AML-193 (cell line): ENCODE measurements at places on chromosomes 2 and 18.

DNA sequence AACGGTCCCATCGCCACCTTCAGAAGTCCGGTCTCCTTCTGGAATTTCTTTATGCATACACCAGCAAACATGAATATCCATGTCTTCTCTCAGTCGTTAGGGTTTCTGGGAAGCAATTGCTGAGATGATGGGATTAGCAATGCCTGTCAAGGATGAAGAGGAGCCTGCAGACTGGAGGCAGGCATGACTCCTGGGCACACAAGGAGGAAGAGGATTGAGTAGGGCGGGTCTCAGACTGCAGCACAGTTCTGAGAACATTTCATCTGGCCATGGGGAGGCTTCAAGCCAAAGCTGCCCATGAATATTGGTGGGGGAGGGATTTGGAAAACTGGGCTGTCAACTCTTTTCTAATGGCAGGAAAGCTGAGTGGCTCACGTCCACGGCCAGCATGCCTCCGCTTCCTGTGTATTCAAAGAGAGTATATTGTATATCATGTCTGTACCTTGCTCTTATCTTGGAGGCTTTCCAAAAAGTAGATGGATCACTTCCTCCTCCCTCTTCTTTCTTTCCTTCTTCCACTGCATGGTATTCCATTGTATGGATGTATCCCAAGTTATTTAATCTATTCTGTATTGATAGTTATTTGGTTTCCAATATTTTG lies 24.5 kb downstream of the MC2R start:
- no peak for DNase-seq

- DNase-seq, result no peak
Observed at GRCh38 chr18:78902795-78903435, 76.7 kb upstream of the SALL3 start.

DNA sequence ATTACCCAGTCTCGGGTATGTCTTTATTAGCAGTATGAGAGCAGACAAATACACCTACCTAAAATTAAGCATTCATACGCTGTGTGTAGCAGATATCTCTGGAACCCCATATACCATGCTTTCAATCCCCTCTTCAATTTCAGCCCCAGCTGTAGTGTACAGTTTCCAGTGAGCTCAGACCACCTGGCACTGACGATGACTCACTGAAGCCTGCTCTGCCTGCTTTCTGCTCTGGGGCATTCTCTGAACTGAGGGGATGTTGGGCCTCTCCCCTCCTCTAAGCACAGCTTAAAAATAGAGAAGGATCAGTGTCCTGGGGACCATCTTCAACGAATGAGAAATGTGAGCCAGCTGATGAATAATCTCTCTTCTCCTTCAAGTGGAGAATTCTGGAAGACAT lies 8.7 kb upstream of the CCL20 start:
- no peak for DNase-seq

DNA sequence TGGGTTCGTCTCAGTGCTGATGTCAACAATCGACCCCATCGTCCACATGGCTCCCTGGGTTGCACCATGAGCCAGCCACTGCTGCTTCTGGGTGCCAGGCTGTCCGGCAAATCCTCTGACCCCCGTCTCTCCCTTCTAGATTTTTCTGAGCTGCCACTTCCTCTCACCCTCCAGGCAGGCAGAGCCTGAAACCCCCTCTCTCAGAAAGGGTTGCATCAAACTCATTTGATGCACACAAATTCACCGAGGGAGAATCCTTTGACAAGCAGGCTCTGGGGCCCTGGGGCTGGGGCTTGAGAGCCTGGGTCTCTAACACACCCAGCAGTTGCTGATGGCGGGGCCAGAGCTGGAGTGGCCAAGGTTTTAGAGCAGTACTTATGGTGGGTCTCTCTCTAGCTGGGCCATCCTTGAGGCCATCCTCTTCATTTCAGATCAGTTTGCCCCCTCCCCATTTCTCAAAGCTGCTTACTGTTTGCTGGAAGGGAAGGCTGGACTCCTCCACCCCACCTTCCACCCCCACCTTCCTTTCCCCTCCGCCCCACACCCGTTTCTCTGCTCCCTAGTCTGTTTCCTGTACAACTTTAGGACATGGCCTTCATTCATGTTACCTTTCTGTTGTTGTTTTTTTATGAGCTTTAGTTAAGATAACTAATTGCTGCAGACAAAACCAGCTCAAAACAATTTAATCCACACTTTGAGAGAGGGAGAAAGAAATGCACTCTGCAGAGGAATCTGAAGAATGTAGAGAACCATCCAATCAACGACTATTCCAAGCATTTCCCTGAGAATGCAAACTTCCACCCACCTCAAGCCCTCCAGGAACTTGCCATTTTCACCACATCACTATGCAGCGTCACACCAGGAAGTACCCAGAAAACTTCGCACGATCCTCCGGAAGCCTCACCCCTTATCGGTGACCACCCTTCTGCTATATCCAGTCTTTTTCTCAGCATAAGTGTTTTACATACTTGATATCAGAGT lies 69.5 kb downstream of the ARL4C start:
- no peak for DNase-seq

DNA sequence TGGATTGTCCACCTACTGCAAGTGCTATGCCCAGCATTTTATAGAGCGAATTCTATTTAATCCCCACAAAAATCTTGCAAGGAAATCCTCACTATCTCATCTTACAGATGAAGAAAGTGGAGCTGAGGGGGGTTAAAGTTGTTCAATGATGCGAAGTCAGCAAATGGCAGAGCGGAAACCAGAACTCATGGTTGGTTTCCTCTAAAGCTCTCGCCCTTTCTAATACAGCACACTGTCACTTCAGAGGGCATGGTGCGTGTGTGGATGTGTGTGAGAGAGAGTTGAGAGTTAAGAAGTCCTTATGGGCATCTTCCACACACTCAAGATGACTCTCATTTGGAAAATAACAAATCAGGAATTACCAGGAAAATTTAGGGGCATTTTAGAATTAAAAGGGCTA lies 78.4 kb downstream of the TGFA start:
- DNase-seq, result no peak

- DNase-seq, result no peak
Observed at GRCh38 chr18:22547807-22548561, 130.3 kb upstream of the CTAGE1 start.
